ENCODE measurements at places on chromosomes 12 and 14.

GRCh38 chr12:10218021-10218420 is 5.3 kb downstream of the GABARAPL1 start:
- DNase-seq, result no peak

DNA sequence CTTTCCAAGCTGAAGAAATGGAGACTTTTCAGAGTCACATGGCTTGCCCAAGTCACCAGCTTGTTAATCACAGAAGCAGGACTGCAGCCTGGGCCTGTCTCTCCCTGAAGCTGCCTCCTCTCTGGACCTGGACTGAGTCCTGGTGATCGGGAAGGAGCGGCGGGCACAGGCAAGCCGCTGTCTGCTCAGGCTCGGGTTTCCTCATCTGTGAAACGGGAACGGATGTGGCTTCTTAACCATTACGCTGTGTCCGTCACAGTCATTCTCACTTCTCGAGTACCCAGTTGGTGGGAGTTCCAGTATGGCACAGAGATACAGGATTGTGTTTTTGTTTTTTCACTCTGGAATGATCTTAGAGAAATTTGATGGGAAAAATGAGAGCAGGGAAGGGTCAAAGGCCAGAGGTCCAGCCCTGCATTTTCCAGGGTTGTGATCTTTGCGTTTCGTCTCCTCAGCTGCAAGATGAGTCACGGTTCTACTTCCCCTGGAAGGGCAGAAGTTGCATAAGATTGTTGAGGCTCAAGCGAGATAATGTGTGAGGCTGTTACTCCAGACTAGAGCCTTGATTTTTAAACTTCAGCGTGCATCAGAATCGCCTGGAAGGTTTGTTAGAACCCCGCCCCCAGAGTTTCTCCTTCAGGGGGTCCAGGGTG is 7.6 kb upstream of the LRTM2 start:
- DNase-seq, result peak; percentile 29

- DNase-seq, result peak; percentile 66
Measured at GRCh38 chr12:107411792-107412535, 273.6 kb upstream of the PWP1 start.

GRCh38 chr14:100375266-100375962 is 52.3 kb downstream of the SLC25A47 start:
- DNase-seq, result peak; percentile 96

GRCh38 chr12:107435520-107435919 is 250.1 kb upstream of the PWP1 start:
- DNase-seq, result no peak

DNA sequence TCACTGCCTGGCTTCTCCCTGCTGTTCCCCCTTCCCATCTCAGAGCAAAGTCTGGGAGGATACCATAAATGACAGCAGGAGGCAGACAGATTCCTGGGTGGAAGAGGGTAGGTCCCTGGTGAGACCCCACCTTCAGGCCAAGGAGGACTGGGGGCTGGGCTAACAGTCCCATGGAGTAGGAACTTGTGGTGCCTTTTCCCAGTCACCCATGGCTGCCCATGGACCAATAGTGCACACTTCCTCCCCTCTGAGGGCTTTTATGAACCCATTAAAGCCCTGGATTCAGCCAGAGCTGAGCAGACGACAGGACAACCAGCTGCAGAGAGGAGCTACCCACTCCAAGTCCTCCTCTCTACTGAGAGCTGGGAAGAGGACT is 36.6 kb upstream of the OR5AU1 start:
- DNase-seq, result no peak

DNA sequence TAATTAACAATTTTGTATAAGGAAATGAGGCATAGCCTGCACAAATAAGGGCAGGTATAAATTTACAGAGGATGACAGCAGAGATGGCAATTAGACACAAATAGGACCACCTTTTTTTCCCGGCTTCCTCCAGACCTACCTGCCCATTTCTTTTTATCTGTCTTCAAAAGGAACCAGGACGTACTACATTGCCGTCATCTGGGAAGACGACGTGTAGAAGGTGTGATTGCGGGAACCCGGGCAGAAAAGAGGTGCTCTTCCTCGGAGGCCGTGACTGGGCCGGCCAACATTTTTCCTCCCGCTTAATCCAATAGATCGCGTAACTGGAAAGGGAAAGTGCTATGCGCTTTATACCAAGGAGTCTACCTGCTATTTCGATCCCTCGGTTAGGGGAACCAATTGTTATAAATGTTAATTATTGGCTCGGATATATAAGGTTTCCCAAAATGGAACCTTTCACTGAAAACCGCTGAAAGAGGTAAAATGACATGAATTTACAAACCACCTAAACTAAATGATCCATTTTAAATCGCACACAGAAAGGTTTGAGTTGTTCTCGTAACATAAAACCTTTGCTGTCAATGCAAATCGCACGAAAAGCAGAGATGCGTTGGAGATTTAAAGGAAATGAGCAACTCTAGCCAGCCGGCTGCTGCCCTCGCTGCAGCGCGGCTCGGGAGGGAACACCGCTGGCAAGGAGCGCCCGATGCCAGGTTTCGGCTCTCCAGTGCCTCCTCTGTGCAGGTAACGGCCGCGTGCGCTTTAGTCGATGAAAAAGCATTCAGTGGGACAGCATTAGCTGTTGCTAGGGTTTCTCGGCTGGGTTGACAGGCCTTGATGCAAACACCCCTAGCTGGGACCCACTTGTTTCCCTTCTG is 2.8 kb upstream of the SIX1 start:
- no peak for DNase-seq

DNA sequence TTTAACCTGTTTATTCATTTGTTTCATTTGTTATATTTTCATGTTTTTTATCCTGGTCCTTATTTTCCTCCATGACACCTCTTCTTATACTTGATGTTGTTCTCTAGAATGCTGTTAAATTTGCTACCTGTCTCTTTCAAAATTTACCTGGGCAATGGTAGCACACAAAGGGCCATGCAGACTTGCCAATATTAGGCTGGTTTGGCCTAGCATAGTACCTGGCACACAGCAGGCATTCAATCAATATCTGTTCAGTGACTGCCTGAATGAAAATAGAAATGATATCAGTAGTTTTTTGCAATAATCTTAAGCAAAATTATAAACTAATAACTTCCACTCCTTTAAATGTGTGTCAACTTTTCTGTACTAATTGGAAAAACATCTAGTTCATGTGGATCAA is 325.1 kb downstream of the APAF1 start:
- no peak for DNase-seq

DNA sequence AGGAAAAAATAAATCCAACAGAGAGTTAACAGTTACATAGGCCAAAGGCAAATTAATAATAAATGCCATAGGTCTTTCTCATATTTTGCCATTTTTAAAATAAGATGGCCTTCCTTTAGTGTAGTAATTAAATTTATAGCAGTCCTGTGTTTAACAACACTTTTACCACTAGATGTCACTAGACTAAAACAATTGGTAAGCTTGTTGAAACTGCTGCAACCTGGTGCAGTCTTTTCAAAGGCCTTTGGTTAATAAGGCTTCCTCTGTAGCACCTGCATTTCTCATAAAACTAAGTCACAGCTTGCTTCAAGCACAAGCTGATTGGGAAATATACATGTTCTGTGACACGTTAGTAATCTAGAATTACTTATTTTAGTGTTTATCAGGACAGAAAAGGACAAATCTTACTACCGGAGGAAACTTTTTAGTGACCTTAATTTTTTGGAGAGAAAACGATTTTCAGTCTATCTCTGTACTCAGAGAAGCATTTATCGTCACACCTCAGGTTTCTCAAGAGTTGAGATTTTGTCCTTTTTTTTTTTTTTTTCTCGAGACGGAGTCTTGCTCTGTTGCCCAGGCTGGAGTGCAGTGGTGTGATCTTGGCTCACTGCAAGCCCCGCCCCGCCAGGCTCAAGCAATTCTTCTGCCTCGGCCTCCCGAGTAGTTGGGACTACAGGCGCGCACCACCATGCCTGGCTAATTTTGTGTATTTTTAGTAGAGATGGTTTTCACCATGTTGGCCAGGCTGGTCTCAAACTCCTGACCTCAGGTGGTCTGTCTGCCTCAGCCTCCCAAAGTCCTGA is 20.0 kb downstream of the BORCS5 start:
- peak; percentile 59 for DNase-seq

GRCh38 chr12:3931776-3932175 is 58.6 kb upstream of the PARP11 start:
- DNase-seq, result no peak

DNA sequence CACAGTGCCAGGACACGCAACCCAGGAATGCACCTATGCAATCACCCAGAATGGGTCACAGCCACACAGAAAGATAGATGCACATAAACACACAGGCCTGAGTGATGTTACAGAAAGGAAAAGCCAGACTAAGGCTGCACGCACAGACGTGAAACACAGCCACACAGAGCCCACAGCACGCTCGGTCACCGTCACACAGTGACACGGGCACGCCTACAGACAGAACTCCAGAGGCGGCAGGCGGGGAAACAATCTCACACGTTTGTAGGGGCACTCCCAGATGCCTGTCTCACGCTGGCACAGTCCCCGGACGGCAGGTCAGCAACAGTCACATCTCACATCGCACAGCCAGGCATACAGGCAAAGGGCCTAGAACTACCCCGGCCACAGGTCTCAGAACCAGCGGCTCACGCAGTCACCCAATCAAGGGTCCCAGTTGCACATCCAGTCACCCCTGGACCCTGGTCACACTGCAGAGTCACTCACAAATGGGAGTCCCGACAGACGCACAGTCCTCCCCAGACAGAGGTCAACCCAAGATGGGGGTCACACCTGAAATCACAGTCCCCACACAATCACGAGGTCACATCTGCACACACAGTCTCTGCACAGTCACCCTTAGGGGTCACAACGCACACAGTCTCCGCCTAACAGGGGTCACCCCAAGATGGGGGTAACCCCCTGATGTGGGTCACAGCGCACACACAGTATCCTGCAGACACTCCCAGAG is 790 bp downstream of the SSH1 start:
- DNase-seq, result peak; percentile 88

DNA sequence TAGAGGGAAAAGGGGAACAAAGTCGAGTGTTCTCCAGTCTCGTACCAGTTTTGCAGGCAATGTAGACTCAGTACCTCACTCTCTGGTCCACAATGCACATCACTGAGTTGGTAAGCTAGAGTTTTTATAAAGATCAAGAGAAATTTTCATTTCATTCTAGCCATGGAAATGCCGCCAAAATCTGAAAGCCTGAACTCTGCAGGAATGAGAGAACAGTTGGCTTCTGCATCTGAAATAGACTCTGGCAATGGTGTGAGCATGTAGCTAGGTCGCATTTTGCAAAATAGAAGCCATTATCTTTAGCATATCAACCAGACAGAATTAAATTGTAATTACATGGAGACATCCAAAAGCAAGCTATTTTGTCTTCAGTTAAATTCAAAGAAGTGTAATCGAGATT is 381.0 kb downstream of the NOVA1 start:
- no peak for DNase-seq

GRCh38 chr14:101072531-101072930 is 169.0 kb upstream of the RTL1 start:
- DNase-seq, result no peak

- peak; percentile 46 for DNase-seq
Measured at GRCh38 chr12:69738351-69739286, at the start of gene RAB3IP. RAB3IP (plus strand) TSS chr12:69738860; CDS start chr12:69755409, 16,549 bp downstream.

DNA sequence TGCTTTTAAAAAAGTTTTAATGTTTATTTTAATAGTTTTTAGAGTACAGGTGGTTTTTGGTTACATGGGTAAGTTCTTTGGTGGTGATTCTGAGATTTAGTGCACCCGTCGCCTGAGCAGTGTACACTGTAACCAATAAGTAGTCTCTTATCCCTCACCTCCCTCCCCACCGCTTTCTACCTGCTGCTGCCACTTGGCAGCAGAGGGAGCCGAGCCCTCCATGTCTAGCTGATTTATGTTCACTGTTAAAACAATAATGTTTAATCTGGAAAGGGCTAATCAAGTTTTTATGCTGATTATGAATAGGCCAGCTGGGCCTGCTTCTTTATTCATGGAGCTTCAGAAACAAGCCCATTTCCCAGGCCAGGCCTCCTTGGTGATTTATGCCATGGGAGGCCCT is 73.1 kb downstream of the ADCK1 start:
- DNase-seq, result no peak

GRCh38 chr12:130429656-130430505 is 92.2 kb downstream of the PIWIL1 start:
- DNase-seq, result no peak

DNA sequence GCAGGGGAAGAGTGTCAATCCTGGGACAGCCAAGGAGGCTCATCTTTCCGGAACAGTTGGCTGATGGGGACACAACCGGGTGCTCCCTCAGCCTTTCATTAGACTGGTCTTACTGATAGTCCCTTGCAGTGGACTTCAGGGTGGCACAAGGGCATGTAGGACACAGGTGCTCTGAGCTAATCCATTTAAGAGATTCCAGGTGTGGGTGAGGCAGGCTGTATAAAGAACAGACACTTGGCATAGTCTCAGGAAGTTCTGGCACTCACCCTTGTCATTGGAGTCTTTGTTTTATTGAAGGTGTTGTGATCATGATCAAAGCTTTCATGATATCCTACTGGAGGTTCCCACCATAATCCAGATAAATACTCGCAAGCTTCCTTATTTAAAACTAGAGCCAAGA is 341.6 kb downstream of the EMP1 start:
- no peak for DNase-seq

DNA sequence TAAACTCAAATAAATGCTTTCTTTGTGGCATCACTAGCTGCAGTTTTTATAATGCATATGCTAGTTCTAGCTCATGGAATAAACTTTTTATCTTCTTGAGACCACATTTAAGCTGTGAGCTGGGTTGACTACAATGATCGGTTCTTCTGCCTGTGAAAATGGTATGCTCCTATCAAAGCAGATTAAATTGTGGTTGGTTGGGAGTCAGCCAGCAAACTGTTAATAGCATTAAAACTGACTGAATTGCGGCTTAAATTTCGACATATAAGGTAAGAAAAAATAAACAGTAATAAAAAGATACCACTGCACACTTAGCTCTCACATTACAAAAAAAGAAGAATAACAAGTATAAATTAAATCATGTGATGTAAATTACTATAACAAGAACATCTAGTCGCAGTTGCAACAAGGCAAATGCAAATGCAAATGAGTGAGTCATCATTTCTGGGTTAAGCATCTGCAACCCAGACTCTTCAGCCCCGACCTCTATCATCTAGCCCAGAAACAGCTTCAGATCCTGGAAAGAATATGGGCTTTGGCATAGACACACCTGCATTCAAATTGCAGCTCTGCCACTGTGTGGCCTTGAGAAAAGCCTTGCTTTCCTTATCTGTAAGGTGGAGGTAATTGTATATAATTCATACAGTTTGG is 19.8 kb upstream of the DHRS7 start:
- no peak for DNase-seq

DNA sequence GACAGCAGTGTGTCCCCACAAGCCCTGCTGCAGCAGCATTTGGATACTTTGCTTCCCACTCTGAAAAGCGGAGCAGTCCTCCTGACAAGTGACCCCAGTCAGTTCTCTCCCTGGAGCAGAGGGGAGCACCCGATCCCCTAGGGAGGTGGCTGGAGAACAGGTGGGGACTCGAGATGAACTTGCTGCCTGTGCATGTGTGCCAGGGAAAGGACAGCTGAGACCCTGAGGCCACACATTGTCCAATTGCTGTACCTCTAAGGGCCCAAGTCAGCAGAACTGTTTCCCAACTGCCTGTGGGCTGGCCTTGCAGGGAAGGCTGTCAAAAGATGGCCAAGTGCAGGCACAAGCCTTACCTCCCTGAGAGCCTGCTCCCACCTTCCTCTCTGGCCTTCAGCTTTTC is 55.1 kb downstream of the IFT43 start:
- no peak for DNase-seq

GRCh38 chr12:74066476-74066875 is 471.2 kb upstream of the ATXN7L3B start:
- no peak for DNase-seq
